ENCODE measurements at places on chromosomes 11 and 22.

DNA sequence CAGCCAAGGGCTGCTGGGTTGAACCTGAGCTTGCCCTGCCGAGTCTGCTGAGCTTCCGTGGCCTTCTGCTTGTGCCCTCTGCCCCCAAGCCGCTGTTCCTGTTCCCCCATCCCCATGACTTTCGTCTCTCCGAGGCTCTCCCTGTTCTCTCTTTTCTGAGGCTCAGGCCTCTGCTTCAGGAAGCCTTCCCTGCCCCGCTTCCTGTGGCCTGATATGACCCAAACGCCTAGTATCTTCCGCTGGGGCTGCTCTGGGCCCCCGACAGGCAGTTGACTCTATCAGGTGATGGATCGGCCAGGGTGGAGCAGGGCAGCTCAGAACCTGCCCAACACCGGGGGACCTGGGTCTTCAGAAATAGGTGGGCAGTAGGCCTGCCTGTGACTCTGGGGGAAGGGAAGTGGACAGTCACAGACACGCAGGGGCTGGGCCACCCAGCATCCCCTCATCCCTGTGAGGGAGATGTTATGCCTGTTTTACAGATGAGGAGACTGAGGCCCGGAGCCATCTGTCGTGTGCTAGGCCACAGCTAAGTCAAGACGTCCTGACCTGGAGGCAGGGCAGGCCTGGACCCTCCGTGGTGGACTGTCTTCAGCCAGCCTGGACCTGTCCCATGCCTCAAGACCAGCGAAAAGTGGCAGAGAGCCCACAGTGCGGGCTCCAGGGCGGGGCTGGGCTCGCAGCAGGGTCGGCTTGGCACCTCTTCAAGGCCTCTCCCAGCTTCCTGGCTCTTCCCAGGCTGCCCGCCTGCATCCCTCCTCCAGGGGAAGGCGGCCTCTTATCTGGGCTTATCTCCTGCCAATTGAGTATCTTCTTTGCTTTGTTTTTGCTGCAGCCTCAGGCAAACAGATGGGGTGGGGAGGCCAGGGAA lies 16.2 kb downstream of the BAD start:
- no peak for DNase-seq

DNA sequence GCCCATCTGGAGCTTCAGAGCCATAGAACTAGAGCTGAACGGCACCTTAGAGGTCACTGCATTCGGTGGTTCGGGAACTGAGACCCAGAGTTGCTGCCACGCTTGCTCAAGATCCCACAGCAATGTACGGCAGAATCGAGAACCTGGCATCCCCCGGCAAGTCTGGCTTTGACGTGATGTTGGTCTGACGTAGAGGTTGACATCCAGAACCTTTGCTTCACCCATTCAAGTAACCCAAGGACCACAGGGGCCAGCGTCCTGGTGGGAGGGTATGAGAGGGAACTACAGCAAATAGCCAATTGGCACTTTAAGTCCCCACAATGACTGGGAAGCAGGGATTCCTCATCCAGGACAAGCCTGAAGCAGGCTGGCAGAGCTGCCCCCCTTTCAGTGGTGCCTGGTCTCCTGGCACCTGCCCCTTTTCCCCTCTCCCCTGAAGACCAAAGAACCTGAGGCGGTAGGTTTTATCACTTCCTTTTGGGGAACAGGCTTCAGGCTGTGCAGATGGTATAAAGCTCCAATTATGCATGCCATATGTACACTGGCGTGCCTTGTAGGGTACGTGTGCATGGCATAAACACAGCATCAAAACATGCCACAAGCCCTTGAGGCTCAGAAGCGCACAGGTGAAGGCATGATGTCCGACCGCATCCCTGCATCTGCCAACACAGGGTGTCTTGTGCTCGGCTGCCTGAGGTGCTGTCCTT lies 15.3 kb upstream of the TEF start:
- no peak for DNase-seq

- peak; percentile 20 for DNase-seq
These were observed 479 bp downstream of the RSF1 start for GRCh38 chr11:77819921-77820564.

DNA sequence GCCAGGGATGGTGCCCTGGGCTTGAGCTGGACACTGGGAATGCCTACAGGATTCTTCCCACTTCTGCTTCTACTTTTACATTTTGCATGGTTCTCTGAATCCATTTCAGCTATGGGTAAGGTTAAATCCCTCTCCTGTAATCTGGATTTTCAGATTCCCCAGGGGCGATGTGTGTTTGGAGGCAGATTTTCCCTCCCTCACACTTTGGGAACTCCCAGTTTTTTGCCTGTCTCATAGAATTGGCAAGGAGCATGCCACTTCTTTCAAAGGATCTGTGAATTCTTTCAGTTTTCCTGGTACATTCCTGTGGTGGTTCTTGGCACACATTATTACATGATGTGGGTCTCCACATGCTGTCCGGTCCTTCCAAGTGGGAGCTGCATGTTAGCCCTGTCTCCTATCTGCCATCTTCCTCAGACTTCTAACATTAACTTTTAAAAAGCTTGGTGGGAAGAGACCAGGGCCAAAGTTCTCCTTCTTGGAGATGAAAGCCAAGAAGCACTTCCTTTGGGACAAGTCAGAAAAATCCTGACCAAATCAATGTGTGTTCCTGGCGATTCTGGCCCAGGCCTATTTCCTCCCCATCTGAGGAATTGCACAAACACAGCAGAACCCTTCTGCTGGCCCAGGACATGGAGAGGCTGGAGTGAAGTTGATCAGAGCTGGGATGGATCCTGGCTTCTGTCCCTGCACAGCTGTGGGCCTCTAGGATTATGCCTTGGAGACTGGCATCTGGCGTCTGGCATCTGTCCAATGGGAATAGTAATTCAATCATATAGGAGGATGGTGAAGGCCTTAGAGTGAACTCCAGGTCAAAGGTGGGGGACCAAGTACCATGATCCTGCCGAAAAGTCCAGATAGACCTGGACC lies 5.4 kb upstream of the APOL2 start:
- DNase-seq = no peak

DNA sequence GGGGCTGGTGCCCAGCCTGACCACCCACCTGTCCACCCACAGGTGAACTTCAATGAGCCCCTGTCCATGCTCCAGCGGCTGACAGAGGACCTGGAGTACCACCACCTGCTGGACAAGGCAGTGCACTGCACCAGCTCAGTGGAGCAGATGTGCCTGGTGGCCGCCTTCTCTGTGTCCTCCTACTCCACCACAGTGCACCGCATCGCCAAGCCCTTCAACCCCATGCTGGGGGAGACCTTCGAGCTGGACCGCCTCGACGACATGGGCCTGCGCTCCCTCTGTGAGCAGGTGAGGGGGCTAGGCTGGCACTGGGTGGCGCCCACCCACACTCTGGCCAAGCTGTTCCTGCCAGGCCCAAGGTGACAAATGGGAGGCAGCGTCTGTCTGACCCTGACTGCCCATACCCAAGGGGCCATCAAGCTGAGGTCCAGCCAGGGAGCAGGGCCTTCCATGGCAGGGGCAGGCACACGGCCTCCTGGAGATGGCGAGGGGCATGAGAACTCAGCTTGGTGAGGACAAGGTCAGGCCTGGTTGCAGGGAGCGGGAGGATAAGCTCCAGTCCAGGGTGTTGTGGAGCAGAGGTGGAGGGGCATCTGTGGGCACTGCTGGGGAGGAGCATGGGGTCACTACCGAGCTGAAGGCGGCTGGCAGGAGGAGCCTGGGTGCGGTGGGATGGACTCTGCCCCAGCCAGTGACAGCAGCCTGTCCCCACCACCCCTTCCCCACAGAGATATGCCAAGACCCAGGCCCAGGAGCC lies 77.7 kb downstream of the MORC2 start:
- DNase-seq = no peak

- DNase-seq = no peak
These were observed 77.4 kb upstream of the BIRC3 start for GRCh38 chr11:102239911-102240310.

GRCh38 chr11:76229690-76230240 lies 23.5 kb upstream of the WNT11 start:
- DNase-seq = no peak

GRCh38 chr11:16861862-16862261 lies 123.4 kb downstream of the C11orf58 start:
- DNase-seq = no peak

DNA sequence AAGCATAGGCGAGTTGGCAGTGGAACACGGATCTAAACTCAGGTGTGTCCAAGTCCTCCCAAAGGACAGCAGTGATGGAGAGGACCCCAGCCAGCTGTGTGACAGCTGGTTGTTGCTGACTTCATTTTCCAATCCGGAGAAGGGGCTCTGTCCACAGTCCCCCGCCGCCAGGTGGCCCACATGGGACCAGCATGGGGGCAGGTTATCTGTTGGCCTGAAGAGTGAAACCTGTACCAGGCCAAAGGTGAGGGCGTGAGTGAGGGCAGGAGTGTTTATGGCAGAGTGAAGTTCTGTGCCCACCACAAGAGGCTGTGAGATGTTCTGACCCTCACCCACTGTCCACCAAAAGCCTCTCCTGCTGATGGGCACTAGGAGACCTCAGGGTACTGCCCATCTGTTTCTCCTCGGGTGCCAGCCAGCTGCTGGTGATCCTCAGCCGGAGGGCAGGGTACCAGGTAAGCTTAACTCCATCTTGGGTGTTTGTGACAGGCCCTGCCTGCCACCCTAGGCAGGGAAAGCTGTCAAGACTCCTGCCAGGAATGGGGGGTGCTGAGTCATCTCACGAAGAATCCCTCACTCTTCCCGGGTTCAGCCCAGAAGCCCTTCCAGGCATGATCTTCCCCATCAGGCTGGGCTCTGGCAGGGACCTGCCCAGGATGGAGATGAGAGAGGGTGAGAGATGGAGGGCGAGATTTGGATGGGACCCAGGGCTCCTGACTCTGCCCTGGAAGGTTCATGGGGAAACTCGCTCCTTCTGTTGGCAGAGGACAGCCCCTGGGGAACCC lies 15.5 kb upstream of the TAB1 start:
- no peak for DNase-seq

GRCh38 chr11:106621484-106621883 lies 396.8 kb downstream of the GUCY1A2 start:
- DNase-seq = no peak

- DNase-seq = no peak
These were observed 4.1 kb downstream of the SLC36A4 start for GRCh38 chr11:93193731-93194130.

DNA sequence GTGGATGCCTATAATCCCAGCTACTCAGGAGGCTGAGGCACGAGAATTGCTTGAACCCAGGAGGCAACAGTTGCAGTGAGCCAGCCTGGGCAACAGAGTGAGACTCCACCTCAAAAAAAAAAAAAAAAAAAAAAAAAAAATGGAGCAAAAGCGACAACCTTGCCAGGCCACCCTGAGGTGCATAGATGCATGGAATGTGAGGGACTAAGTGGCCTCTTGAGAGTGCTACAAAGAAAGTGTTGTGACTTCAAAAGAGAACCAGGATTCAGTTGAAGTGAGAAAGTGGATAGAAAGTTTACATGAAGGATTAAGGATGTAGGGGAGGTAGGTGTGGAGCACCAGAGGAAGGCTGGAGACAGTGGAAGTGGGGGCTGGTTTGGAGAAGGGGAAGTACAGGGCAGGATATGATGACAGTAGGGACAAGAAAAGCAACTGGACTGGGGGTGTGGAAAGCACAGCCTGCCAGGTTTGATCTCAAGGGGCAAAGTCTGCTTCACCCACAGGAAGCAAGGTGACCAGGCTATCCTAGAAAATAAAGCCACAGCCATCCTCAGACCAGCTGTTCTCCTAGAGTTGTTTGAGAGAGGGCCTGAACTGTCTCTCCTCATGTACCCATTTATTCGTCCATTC lies 36.0 kb upstream of the OLFML1 start:
- DNase-seq = no peak

GRCh38 chr11:116603728-116604323 lies 169.0 kb downstream of the BUD13 start:
- no peak for DNase-seq

- DNase-seq = no peak
These were observed 62.1 kb downstream of the DDI1 start for GRCh38 chr11:104098555-104098954.

- no peak for DNase-seq
These were observed 5.2 kb upstream of the RAB3IL1 start for GRCh38 chr11:61922539-61922938.

DNA sequence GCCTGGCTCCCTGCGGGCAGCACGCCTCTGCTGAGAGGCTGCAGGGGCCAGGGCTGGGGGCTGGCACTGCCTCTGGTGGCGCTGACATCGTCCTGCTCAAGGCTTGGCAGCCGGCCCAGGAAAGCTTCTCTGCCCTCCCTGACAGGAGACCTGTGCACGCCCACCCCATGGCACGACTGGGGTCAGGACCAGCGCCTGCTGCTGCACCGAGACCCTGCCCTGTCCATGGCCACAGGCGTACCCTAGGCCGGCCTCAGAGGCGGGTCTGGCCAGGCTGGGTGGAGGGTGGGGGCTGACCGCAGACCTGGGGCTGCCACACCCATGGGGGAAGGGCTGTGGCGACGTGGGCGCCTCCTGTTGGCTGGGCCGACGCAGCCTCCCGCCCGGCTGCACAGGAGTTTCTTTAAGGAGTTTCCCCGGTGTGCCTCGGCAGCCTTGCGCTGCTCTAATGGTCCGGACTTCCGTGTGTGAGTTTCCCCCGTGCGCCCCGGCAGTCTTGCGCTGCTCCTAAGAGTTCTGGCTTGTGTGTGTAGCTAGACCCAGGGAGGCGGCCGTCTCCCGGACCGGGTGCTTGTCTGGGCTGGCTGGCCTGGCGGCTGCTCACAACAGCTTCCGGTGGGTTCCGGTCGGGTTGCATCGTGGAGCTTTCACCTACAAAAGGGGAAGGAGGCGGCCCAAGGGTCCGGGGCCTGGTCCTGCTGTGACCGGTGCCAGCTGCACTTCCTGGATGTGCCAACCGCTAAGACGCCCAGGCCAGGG lies 4.6 kb downstream of the TRABD start:
- DNase-seq = peak; percentile 65

DNA sequence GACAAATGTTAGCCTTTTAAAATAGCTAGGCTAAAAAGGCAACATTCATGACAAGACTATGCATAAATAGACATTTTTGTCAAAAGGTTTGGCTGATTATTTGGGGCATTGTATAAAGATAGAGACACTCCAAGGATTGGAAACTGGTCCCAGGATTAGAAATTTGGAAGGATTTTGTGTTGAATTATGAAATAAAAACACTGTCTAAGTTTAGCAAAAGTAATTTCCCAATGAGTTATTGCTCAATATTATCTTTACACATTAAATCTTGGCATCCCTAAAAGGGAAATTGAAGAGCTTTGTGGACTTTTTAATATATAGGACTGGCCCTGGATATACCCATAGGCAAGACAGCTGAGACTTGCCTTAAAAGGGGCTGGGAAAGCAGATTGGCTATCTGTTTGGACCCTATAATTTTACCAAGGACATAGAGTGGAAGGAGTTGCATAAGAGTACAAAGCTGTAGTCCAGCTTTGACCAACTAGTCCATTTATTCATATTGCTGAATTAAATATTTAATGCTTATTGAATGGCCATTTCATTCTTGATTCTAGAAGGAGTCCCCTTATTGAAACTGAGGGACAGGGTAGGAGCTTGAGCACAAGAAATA lies 382.7 kb downstream of the METTL15 start:
- no peak for DNase-seq

GRCh38 chr11:60915248-60915914 lies 1.4 kb downstream of the TMEM109 start:
- DNase-seq = peak; percentile 51
